Dermis blood vessel endothelial cell (primary cell): ENCODE measurements at places on chromosomes 7 and 10. TPM values are rescaled to one million over a fixed set of nuclear protein-coding genes. Genes with fewer than 3 reads are reported as not detected.

ITGA8 gene
- total RNA-seq = 0.23 and 0.34 TPM in 2 replicates

TMEM229A gene
- total RNA-seq = not detected in 2 replicates

NUTM2E gene
- not detected in 2 replicates for total RNA-seq

XRCC2 gene
- 3.1 and 7.0 TPM in 2 replicates for total RNA-seq
